Esophagus squamous epithelium (tissue), 5 donors: ENCODE measurements at places on chromosomes 13 and 19.

DNA sequence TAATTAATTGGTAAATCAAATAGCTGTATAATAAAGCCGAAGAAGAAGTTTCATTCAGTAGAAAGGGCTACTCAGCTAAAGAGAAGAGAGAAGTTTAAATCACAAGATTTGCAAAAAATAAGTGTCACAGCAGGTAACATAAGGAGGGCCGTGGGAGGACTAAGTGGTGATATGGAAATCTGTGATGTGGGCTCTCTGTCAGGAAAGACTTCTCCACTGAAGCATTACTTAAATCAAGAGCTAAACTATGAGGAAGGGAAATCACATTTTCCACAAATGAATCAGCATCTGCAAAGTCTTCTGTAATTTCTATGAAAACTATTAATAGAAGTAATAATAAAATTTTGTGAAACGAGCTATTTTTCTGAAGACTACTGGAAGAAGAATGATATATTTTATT lies 153.8 kb downstream of the PCDH9 start:
- DNase-seq = no peak

DNA sequence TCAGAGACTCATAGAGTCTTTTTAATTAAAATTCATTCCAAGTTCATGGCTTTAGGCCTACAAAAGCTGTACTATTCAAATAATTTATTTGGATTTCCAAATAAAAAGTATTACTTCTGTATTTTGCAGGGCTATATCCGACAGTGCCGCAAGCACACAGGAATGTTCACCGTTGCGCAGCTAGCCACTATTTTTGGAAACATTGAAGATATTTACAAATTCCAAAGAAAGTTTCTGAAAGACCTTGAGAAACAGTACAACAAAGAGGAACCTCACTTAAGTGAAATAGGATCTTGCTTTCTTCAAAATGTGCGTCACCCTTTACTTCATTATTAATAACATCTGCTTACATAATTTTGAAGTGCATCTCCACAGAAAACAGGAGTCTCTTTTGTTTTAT lies 20.5 kb upstream of the C1QTNF9 start:
- DNase-seq = no peak

- DNase-seq = no peak
These were observed at the start of gene CYP4F11 for GRCh38 chr19:15934332-15935078. TSS of gene CYP4F11 (minus strand) at chr19:15934529. CDS start at chr19:15934408, 121 bp downstream.

GRCh38 chr13:105979131-105980011 lies 556.1 kb downstream of the EFNB2 start:
- no peak for DNase-seq

GRCh38 chr19:281156-281853 lies 9.9 kb downstream of the PLPP2 start:
- no peak for DNase-seq

DNA sequence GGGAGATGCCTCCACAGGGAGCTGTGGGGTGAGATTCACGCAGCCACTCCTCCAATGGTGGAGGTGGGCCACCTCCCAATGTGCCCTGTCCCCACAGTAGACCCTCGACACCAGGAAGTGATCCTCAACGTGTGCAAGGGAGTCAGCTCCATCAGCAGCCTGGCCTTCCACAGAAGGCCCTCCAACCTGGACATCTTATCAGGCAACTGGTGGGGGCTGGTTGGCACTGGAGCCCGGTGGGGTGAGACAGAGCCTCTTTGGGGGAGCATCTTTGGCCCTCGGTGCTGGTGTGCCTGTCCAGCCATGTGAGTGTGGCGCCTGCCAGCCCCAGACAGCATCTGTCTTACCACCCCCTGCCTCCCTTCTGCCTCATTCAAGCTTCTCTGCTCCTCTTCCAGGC lies 19.7 kb upstream of the RNF17 start:
- no peak for DNase-seq

- DNase-seq = no peak
These were observed 25.0 kb downstream of the ENOX1 start for GRCh38 chr13:43761616-43762315.

GRCh38 chr13:22936228-22936627 lies 244.6 kb upstream of the SGCG start:
- no peak for DNase-seq

DNA sequence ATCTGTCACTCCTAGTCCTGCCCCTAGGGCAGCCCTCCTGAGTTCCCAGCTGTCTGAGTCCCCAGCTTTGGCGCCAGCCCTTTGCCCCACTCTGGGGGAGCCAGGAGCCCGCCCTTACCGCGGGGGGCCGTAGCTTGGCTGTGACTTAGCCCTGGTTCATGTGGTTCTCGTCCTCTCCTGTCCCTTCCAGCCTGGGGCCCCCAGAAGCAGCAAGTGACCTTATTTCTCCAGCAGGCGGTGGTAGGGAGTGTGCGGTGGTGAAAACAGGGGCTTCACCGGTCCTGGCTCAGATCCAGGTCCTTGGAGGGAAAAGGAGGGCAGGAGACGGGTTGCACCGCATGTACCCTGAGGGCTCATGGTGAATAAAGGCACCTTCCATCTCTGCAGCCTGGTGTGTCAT lies 7.9 kb downstream of the GIPC3 start:
- DNase-seq = no peak

DNA sequence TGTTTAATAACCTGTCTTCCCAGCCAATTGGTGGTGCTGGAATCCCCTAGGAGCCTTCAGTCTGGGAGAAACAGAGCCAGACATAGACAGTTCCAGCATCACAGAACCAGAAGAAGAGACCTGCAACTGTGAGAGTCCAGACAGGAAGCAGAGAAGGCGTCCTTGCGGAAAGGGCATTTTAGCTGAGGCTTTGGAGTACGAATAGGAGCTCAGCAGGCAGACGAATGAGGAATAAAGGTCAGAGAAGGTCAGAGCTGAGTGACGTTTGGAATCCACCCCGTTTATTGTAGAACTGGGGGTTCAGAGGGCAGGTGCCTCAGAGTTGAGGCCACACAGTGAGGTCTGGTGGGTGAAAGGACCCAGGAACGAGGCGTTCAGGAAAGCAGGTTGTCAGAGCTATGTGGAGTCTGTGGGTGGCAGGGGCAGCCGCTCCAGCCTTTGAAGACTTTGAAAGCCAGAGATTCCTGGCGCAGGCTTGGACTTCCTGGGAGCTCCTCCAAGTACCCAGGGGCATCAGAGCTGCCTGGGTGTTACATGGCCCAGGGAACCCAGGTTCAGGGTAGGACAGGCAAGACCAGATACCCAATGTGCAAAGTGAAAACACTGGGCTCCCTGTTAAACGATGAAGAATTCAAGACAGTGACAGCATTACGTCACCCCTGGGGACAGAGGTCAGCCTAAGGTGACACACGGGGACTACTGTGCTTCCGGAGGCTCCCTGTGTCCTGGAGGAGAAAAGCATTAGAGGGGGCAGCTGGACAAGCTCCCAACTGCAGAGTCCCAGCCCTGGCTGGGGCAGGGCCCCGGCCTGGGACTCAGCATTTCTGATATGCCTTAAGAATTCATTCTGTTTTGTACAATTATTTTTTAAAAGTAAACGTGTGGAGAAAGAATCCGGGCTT lies 5.5 kb downstream of the ARRDC2 start:
- DNase-seq = no peak

GRCh38 chr19:37876032-37876431 lies 30.4 kb downstream of the WDR87 start:
- no peak for DNase-seq

- no peak for DNase-seq
These were observed 1072.4 kb downstream of the EFNB2 start for GRCh38 chr13:105463011-105463501.

DNA sequence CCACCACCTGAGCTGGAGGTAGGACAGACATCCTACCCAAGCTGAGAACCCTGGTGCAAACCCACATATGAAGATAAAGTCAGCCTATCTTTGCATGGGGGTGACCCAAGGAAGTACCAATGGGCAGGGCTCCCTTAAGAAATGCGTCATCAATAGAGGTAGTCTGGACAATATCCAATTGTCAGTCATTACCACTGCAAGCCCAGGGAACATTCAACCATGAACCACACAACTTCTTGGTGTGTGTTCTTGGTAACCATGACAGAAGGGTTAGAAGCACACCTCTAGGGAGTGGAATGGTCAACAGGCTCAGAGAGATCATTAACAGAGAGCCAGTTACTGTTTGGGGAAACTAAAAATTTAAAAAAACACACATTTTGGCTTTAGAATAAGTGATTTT lies 34.7 kb upstream of the DOCK9 start:
- DNase-seq = no peak

DNA sequence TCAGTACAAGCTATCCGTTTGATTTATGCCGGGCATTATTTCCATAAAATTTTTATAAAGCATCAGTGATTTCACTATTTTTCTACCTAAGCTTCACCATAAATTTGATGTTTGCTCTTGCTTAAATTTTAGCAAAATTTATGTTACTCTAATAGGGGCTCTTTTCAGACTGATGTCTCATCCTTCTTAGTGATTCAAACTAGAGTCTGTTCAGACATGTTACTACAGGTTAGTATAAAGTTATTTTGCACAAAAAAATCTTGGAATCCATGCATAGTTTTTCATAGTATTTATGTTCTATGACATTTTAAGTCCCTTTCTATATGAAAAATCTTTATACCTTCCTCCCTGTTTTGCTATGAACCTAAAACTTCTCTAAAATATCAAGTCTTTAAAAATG lies 1151.9 kb downstream of the SLITRK5 start:
- DNase-seq = no peak

DNA sequence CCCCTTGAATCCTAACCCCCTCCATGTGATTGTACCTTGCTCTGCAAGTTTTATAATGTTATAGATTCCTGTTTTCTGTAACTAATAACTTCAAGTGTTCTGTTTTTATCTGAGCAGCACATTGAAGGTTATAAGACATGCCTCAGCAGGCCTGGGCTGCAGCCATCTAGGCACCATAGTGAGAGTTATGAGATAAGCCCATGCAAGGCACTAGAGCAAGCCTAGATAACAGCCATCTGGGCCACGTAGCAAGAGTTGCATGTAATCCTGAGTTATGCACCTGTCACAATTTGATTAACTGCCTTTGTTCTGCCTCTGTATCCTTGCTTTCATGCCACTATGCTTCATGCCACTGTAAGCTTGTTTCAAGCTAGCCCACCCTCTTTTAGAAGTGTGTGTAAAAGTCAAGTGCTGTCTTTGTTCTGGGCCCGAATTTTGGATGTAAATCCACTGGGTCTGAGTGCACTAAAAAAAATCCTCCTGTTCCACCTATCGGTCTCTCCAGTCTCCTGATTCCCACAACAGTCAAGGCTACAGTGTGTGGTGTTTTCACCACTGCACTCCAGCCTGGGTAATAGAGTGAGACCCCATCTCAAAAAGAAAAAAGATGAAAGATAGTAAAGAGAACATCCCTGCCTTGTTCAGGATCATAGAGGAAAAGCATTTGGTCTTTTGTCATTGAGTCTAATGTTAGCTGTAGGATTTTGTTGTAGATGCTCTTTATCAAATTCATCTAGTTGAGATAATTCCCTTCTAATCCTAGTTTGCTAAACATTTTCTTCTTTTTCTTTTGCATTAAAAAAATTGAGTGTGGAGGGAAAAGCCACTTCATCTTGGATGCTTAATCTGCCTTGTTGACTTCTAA lies 16.0 kb upstream of the KBTBD6 start:
- no peak for DNase-seq

GRCh38 chr13:98490195-98490836 lies 86.6 kb downstream of the STK24 start:
- DNase-seq = no peak

- DNase-seq = no peak
These were observed 2.3 kb downstream of the CEBPG start for GRCh38 chr19:33375837-33376159.

DNA sequence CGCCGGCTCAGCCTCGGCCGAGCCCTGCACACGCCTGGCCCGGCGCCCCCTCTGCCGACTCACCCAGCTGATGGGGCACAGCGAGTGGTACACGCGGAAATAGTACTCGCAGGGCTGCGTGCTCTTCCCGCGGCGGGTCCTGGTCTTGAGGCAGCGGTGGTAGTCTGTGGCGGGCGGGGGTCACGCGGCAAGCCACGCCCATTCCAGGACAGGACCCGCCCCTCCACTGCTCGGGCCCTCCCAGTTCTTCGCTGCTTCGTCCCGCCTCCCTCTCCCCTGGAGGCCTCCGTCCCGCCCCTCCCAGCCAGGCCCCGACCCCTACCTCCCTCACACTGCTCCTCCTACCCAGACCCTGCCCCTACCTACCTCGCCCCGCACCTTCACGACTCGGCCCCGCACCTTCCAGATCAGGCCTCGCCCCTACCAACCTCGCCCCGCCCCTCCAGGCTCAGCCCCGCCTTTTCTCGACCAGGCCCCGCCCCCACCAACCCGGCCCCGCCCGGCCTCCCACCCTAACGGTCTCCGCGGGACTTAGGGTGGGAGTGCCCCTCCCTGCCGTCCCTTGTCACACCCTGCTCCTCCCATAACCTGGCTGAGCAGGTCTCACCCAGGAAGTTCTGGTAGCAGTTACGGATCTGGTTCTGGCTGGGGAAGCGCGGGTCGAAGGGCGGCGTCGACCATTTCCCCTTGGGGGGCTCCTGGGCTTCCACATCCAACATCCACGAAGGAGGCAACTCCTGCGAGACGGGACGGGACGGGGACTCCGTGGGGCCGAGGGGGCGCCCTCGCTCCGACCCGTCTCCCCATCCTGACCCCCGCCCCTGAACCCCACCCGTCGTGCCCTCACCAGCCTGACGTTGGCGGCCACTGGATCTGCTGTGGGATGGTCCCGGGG lies 469 bp downstream of the COX6B2 start:
- no peak for DNase-seq

GRCh38 chr19:2517881-2518601 lies 42.1 kb downstream of the GADD45B start:
- DNase-seq = no peak

DNA sequence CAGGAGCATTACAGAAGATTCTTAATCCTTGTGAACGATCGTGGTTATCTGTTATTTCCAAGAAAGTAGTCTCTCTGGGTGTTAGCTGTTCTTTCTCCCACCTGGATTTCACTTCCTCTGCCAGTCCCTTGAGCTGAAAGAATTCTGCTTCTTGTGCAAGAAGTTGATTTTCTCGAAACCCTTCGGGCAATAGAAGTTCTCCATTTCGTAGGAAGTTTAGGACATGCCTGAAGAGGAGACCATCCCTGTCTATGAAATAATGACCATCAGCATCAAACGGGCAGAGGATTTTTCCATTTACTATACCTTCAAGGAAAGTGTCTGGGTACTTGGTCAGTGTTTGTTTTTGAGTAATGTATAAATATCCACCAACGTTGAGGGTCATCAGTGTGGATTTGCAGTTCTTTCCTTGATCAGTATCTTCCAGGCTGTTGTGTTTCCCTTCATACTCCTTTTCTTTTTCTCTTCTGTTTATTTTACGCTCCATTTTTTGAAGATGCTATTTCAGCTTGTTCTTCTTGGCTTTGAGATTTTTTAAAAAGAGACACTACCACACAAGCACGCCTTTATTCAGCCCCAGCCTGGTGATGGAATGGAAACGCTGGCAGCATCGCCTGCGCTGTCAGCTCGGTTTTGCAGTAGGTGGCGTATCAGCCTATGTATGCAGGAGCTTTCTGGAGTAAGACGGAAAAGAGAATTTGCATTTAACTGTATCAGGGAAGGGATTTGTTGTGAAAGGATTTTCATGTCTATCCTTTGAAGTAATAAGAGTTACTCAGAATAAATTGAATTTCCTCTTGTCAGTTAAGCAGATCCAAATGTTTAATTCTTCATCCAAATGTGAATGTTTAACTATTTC lies 6.5 kb downstream of the KCTD4 start:
- no peak for DNase-seq
